MG63 (cell line): ENCODE measurements at places on chromosomes 16 and 17. TPM values are rescaled to one million over a fixed set of nuclear protein-coding genes. Genes with fewer than 3 reads are reported as not detected.

NOTUM gene
- total RNA-seq: 0.66 TPM in 1 of 2 replicates, not detected in the other

CCL16 gene
- not detected in 2 replicates for total RNA-seq

SYNGR3 gene
- 0.07 TPM in 1 of 2 replicates, not detected in the other for total RNA-seq

CPNE2 gene
- 45.8 and 50.1 TPM in 2 replicates for total RNA-seq

KRT24 gene
- total RNA-seq: not detected in 2 replicates

BICDL2 gene
- not detected in 2 replicates for total RNA-seq

TBC1D3B gene
- total RNA-seq: not detected in 2 replicates

DHRS7C gene
- total RNA-seq: not detected in 2 replicates

DNA sequence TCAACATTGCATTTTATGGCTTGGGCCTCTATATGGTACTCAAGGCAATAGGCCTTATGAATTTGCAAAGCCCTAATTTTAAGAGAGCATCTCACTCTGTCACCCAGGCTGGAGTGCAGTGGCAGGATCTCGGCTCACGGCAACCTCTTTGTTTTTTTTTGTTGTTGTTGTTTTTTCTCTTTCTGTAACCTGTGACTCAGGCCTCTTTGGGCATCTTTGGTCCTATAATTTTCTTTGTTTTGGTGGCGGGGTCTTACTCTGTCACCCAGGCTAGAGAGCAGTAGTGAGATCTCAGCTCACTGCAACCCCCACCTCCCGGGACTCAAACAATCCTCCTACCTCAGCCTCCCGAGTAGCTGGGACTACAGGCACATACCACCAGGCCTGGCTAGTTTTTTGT is 21.8 kb upstream of the HERPUD1 start:
- DNase-seq: no peak

DNA sequence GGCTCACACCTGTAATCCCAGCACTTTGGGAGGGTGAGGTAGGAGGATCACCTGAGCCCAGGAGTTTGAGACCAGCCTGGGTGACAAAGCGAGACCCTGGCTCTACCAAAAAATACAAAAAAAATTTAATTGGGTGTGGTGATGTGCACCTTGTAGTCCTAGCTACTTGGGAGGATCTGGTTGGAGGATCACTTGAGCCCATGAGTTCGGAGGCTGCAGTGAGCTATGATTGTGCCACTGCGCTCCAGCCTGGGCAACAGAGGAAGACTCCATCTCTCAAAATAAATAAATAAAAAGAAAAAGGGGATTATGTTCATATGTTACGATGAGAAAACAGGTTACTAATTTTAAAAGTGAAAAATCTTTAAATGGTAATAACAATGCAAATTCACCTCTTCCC is 996 bp downstream of the MLKL start:
- DNase-seq: no peak

DNA sequence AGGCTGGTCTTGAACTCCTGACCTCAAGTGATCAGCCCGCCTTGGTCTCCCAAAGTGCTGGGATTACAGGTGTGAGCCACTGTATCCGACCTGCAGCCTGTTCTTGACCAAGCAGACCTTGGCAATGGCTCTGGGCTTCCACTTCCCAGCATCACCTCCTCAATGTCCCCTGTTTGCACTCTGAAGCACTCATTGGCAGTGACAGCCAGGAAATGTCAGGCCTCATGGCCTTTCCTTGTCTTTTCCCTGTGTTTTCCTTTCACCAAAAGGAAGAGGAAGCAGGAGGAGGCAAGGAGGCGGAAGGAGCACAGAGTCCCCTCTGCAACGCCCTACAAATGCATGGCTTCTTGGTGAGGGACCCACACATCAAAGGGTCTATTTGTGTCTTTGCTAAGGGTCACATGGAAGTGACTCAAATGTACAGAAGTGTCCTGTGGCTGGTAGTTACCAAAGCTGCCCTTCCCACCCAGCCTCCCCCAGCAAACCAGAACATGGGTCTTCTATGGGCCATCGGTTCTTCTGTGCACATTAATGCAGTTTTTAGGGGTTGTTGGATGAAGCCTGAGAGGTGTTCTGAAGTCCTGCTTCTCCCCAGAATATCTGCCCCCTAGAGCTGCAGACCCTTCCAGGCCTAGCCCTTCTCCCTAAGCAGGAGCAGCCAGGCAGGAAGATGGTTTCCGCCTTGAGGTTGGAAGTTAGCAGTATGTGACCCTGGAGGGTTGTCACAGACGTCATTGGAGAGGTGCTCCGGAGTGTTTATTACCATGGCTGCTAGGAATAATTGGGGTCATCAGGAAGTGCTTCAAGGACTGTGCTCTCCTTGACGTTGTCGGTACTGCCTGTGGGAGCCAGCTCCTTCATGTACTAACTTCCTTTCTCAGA is 60.8 kb downstream of the WIPI1 start:
- no peak for DNase-seq

DNA sequence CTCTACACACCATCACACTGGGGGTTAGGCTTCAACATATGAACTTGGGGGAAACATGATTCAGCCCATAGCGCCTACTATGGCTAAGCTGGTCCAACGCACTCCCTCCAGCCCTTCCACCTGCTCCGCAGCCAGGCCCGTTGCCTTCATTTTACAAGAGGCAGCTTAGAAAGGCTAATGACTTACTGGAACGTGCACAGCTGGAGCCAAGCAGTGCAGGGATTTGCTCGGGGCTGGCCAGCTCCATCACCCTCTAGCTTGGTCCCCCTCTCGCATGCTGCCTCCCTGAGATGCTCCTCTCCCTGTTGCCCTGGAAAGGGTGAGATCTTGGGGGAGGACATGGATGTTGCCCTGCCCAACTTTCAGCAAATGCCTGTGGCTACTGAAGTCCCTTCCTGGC is 2.8 kb upstream of the CACNG1 start:
- DNase-seq: no peak

DNA sequence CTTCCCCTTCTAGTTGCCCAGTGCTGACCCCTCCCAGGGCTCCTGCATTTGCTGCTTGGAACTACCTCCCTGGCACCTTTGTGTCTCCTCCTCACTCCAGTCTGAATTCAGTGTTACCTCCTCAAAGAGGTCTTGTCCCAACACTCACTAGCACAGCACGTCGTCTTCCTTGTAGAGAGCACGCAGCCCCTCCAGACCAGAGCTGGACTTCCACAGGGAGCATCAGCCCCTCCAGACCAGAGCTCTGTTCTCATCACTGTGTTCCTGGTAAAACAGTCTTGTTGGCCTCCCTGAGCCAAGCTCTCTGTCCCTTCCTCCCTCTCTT is 27.8 kb upstream of the MGAT5B start:
- DNase-seq: no peak

GRCh38 chr16:89174055-89174827 is 2.7 kb downstream of the CDH15 start:
- no peak for DNase-seq

DNA sequence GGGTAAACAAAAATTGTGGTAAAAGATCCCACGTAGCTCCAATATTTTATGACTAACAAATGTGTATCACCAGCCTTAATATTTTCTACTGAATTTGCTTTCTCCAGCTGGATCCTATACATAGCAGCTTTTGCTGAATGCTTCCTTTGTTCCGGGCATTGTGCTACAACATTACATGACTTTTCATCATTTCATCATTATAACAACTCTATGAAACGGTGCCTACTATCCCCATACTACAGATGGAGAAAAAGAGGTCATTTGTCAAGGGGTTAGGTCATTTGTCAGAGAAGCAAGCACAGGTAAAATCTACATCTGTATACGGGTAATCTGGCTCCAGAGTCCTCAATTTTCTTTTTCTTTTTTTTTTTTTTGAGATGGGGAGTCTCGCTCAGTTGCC is 74.3 kb downstream of the KANSL1 start:
- DNase-seq: no peak

- DNase-seq: no peak
These were observed 694 bp downstream of the MRPL27 start for GRCh38 chr17:50372222-50372757.

GRCh38 chr16:85125570-85126393 is 13.5 kb upstream of the CIBAR2 start:
- no peak for DNase-seq

DNA sequence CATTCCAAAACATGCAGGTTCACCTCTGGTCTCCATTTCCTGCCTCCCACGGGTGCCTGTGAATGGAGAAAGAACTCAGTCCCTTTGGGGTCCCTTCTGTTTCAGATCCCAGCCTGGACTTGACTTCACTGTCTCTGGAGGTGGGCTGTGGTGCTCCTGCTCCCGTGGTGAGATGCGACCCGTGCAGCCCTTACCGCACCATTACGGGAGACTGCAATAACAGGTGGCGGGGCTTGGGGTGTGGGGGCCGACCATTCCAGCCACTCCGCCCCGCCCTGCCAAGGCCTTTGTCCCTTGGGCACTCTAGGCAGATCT is 10.5 kb downstream of the LPO start:
- no peak for DNase-seq

GRCh38 chr16:51166091-51166490 is 15.0 kb upstream of the SALL1 start:
- DNase-seq: no peak

- DNase-seq: no peak
These were observed 2.2 kb upstream of the ATP6V0A1 start for GRCh38 chr17:42456223-42457106.

DNA sequence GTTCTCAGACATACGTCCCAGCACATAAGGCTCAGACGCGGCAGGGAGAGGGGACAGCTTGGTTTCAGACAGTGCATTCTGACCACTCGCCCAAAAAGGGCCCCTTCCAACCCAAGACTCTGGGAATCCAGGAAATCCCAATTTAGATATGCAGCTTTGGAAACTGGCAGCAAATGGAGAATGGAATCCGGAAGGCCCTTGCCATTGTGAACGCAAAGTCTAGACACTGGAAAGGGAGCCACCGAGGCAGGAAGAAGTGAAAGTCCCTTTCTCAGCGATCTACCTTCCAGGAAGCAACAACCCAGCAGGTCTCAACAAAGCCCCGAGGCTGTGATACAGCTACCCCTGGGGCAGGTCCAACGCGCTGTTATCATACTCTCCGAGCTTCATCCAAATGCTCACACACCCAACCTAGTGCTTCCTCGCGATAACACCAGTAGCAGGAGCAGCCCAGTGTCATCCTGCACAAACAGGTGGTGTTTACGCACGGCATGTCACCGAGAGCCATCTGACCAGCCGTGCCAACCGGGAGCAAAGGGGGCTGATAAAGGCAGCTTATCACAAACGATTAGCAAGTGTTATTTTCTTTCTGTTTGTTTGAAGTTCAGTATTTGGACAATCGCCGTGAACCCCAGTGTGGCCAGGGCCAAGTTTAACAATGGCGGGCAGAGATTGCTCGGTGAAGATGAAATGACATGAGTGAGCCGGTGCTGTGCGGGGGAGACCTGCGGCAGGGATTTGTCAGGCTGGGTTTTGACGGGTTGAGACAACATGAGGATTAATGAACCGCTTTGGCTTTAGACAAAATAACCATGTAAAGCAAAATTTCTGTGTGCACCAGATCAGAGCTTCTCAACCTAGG is 240.6 kb downstream of the FOXL1 start:
- DNase-seq: no peak

GRCh38 chr16:27320261-27321012 is 6.7 kb downstream of the IL4R start:
- no peak for DNase-seq

- no peak for DNase-seq
These were observed 69.9 kb upstream of the CNTNAP4 start for GRCh38 chr16:76207270-76207669.
